Left ventricle myocardium superior (tissue), 1 donor: ENCODE measurements at places on chromosomes 1 and 21. TPM values are rescaled to one million over a fixed set of nuclear protein-coding genes. Genes with fewer than 3 reads are reported as not detected.

The IL20 gene
- total RNA-seq, result not detected

The CYP4X1 gene
- total RNA-seq, result 1.6 TPM

GRCh38 chr1:114756009-114756892 lies 1.5 kb downstream of the CSDE1 start:
- DNase-seq, result no peak

The TMEM52 gene
- total RNA-seq, result 1.7 TPM

The ZNF593OS gene
- not detected for total RNA-seq

GRCh38 chr1:25245809-25246599 lies 1.2 kb downstream of the RSRP1 start:
- DNase-seq, result peak; percentile 56

DNA sequence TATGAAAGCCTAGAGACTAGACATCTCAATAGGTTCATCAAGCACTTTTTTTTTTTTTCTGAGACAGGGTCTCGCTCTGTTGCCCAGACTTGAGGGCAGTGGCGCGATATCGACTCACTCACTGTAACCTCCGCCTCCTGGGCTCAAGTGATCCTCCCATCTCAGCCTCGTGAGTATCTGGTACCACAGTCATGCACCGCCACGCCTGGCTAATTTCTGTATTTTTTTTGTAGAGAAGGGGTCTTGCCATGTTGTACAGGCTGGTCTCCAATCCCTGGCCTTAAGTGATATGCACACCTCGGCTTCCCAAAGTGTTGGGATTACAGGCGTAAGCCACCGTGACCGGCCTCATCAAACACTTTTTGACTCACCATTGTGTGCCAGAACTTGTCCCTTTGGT lies 613 bp upstream of the GPATCH4 start:
- DNase-seq, result no peak

DNA sequence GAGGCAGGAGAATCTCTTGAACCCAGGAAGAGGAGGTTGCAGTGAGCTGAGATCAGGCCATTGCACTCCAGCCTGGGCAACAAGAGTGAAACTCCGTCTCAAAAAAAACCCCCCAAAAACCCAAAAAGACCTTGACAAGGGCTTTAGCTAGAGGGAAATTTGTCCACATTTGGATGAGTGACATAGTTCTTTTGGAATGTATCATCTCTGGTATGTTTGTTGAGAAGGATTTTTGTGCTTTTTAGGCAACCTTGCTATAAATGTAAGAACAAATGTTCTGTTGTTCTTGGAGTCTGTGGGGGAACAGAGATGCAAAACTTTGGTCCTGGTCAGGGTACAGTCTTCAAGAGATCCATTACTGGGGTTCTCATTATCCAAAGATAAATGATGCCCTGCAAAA lies 28.9 kb downstream of the INAVA start:
- DNase-seq, result no peak

The TSHB gene
- not detected for total RNA-seq

The SRSF10 gene
- 57.6 TPM for total RNA-seq

The SLC45A3 gene
- total RNA-seq, result 6.6 TPM

GRCh38 chr1:166703141-166703540 lies 136.1 kb upstream of the POGK start:
- no peak for DNase-seq

The ETV3L gene
- total RNA-seq, result not detected
